ENCODE measurements at places on chromosomes 2 and 18.

DNA sequence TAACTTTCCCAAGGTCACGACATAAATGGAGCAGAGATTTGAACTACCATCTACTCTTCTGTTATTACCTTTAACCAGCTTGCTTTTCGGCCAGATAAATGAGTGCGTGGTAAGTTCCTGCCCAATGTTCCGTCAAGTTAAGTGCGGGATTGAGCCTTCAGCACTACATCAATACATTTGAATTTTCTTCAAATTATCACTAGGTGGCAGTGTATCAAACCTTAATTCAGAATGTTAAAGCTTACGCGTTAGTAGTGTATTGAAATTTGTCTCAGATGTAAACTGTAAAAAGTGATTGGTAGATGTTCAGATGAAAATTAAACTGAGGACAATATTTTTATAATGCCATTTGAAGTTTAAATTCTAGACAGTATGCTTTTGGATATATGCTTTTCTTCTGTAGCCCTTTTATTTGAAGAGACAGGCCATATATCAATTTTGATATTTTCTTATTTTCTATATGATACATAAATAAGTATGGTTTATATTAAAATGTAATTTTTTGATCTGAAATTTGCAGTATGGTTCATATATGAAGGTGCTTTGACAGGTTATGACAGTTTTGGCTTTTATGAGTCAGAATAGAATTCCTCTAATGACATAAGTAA, 681.3 kb downstream of the ADCYAP1 start:
- no peak for DNase-seq

DNA sequence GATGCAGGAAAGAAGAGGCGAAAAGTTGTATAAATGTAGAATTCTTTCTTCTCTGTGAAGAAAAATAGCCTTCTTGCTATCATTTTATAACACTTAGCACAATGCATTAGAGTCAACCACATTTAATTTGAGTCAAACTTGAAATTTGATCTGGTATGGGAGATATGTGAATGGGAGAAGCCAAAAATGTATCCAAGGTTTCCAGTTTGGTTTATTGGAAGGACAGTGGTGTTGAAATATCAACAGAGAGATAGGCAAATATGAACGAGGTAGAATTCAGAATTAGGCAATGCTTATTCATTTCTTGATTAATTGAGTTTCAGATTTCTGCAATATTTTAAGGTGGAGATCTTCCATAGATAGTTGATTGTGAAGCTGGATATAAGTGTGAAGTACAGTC, 991.9 kb upstream of the CHAC2 start:
- no peak for DNase-seq

DNA sequence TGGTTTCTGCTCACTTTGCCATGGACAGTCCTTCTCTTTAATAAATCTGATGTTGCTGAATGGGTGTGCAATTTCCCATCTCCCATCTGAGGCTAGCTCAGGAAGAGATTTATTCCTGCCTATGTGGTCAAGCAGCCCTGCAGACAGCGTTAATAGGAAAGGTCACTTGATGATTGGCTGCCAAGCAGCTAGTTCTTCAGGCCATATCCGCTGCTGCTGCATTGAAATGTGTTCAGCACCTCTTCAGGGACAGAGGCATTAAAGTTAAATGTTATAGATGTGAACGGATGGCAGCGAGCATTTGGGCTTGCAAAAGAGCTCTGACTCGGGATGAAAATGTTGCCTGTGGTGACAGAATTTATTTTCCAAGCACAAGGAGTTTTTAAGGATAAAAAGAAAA, 474.2 kb downstream of the PIK3C3 start:
- DNase-seq, result no peak

- DNase-seq, result no peak
These were observed 331.9 kb upstream of the GULP1 start for GRCh38 chr2:187959821-187960220.

DNA sequence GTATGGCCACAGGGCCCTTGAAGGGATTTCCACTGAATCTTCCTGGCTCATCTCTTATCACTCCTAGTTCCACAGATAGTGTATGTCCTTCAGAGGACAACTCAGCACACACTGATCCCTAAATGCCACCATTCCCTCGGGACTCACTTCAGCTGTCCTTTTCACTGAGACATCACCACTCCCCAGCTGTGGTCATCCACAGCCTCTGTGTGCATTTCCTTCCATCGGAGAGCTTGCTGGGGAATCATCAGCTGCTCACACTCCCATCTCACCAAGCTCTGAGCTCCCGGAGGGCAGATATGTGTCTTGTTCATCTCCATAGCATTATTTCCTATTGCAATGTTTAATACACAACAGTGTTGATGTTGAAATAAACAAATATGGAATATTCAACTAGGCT, 759.5 kb downstream of the RNF144A start:
- no peak for DNase-seq

- DNase-seq, result no peak
These were observed 193.2 kb upstream of the DDX18 start for GRCh38 chr2:117621326-117621725.

DNA sequence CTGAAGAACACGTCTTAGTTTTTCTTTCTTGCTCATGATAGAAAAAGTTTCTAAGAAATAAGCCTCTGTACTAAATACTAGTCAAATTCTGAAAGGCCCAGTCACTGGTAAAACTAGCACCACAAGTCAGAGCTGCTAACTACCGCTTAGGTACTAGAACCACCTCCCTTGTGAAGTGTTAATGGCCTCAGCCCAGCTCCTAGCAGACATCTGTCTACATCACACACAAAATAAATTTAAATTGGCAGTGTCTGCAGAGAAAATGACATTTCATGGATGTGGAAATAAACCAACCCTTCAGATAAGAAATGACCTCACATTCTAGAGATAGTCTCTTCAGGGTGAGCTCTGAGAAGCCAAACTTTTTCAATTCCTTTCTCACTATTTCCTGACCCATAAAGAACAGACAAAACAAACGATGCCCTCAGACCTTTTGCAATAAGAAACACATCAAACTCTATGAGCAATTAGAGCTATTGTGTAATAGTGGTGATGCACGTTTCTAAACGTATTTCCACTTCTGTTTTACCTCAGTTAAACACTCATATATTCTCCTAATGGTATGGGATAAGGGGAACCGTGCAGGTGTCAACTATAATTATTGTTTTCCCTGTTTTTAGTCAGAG, 70.3 kb upstream of the DSG1 start:
- DNase-seq, result no peak

GRCh38 chr2:190853531-190854383, 26.9 kb upstream of the GLS start:
- DNase-seq, result no peak

DNA sequence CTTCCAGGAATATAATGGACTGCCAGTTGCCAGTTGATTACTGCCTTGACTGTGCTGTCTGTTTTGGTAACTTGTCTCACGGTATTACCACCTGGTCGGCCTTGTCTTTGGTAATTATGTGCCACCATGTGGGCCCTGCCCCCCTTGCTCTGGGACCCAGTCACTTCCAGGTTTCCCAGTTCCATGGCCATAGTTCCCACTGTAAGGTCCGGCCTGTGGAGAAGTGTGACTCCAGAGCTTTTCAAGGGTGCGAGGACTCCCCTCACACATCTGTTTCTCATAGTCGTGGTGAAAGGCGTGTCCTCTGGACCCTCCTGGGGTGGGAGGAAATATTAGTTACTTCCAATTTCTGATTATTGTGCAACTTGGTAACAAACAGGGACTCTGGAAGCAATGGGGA, 150.5 kb downstream of the SEPTIN10 start:
- no peak for DNase-seq

- no peak for DNase-seq
These were observed 680.9 kb downstream of the IRS1 start for GRCh38 chr2:226118471-226119429.

GRCh38 chr18:48136827-48137373, 206.4 kb upstream of the SMAD2 start:
- DNase-seq, result no peak

DNA sequence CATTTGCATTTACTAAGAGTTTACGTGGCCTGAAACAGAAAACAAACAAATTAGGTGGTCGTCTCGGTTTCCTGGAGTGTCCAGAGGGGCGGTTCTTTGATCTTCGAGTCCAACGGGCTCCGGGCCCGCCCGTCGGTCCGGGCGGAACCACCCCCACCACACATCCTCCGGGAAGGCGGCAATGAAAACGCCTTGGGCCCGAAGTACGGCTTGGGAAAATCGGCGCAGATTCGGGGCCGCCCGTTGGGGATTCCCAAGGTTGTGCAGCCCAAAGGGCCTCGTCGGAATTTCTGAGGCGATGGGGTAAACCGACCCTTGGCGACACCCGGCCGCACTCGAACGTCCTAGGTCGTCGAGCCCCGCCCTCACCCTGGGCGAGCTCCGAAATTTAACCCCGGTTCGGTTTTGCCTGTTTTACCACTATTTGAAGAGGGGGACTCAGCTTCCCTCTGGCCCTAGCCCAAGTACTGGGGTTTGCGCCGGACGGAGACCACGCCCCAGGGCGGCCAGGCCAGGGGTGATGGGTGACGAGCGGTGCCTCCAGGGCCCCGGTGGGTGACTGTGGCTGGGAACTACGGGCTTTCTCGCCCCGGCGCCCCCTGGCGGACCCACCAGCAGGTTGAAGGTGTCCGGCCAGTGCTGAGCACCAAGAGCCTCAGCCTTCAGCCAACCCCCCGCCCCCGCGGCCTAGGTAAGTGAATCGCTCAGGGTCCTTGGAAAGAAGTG, 1.9 kb upstream of the CFAP53 start:
- DNase-seq, result peak; percentile 86

DNA sequence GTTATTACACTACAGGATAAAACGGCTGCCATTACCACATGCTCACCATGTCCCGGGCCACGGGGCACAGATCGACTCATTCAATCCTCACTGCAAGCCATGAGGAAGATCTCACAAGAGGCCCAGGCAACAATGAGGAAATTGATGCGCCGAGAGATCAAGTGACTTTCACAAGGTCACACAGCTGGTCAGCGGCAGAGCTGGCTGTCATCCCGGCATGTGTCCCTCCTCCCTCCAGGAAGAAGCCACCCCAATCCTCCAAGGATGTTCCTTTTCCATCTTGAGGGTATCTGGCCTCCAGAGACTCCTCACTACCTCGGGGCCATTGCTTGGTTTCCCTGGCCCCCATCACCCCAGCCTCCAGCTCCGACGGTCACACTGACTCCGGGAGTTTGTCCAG, 65.3 kb upstream of the GLI2 start:
- DNase-seq, result no peak

DNA sequence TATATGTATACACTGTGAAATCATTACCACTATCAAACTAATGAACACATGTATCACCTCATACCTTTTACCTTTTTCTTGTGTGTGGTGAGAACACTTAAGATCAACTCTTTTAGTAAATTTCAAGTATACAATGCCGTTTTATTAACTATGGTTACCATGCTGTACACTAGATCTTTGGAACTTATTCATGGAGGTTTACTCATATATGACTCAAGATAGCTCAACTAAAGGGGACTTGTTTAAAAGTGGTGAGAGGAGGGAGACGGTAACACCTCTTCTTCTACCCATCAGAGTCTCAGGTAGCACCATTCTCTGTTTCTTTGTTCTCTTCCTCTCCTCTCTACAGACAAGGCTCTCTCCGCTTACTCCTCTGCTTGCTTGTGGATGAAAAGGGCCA, 36.1 kb upstream of the TMEM178A start:
- DNase-seq, result no peak

- DNase-seq, result no peak
These were observed 86.7 kb upstream of the TMEM18 start for GRCh38 chr2:763766-764525.

- peak; percentile 81 for DNase-seq
These were observed 193.7 kb upstream of the ID2 start for GRCh38 chr2:8488001-8488738.

DNA sequence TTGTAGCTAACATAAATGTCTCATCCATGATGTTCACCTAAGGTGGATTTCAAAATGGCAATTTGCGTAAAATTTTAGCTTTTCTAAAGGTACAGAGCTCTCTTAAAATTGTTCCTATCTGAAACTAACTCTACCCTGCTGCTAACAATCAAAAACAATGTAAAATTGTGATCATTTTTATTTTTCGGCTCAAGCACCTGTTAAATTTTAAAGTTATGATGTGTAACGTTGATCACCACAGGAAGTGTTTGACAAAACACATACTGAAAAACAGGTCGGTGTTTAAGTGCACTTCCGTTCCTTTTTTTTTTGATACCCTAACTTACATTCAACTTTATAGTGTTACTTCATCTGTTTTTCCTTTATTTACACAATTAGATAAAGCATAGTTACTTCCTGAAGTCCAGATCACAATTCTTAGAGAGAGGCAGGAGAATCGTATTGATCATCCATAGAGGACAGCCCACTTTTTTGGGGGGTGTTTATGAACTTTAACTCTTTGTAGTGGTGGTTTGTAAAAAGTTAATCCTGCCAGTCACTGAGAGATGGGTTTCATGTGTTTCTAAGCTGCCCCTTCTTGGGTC, 6.0 kb upstream of the NCK2 start:
- DNase-seq, result no peak

DNA sequence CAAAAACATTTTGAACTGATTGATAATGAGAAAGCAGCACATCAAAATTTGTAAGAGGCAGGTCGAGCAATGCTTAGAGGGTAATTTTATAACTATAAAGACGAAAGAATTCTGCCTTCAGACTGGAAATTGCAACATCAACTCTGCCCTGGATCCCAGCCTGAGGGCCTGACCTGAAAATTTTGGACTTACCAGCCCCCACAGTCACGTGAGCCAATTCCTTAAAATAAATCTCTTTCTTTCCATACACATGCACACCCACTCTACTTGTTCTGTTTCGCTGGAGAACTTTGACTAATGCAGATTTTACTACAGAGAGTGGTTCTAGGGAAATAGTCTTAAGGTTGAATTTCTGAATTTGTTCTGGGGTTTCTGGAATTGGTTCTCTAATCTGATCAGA, 14.6 kb upstream of the ACOXL start:
- no peak for DNase-seq

- no peak for DNase-seq
These were observed 94.6 kb upstream of the CHAC2 start for GRCh38 chr2:53672881-53673522.

GRCh38 chr2:29723255-29724001, 198.0 kb downstream of the ALK start:
- no peak for DNase-seq

GRCh38 chr2:61793389-61793836, 60.4 kb downstream of the FAM161A start:
- peak; percentile 65 for DNase-seq

DNA sequence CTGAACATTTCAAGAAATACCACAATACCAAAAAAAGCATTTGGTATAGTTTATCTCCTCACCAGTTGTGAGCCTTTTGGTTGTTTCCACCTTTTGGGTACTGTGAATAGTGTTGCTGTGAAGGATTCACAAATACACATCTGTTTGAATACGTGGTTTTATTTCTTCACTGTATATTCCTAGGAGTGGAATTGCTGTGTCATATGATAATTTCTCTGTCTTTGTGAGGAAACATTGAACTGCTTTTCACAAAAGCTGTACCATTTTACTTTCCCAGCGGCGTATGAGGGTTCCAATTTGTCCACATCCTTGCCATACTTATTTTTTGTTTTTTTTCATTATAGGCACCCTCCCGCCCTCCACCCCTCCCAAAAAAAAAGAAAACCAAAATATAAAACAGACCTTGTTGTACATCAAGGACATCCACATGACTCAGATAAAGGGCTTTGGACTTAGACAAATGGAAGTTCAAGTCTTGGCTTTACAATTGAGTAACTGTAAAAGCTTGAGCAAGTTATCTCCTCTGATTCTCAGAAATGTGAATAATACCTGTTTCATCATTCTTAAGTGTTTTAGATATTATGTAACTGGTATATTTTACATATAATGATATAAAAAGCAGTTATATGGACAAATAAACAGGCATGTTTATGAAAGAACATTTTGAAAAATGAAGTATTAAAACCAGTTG, 19.0 kb downstream of the UBE2E3 start:
- DNase-seq, result no peak

Data from stimulated activated naive CD8-positive, alpha-beta T cell treated with anti-CD3 and anti-CD28 coated beads, Interleukin-15, amount 100 ng/mL, for 72 hours (primary cell).